NCI-H446 treated with DMSO at 0.1 percent for 48 hours (cell line): ENCODE measurements at places on chromosomes 12 and 14.

DNA sequence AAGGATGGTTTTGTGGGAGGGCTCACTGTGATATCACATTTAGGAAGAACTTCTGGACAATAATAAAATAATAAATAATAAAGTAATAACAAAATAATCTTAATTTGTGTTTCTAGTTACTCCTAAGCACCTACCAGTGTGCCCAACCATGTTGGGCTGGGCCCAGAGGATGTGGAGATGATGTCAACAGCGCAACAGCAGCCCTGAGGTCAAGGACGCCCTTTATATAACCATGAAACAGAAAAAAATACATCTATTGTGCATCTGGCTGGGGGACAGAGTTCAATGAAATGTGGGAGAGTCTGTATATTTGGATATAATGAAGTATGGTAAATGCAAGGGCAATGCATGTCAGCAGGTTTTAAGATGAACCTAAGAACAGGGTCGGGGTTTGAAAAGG lies 552.8 kb downstream of the VRK1 start:
- no peak for DNase-seq

GRCh38 chr12:63164911-63165310 lies 13.9 kb upstream of the AVPR1A start:
- no peak for DNase-seq

DNA sequence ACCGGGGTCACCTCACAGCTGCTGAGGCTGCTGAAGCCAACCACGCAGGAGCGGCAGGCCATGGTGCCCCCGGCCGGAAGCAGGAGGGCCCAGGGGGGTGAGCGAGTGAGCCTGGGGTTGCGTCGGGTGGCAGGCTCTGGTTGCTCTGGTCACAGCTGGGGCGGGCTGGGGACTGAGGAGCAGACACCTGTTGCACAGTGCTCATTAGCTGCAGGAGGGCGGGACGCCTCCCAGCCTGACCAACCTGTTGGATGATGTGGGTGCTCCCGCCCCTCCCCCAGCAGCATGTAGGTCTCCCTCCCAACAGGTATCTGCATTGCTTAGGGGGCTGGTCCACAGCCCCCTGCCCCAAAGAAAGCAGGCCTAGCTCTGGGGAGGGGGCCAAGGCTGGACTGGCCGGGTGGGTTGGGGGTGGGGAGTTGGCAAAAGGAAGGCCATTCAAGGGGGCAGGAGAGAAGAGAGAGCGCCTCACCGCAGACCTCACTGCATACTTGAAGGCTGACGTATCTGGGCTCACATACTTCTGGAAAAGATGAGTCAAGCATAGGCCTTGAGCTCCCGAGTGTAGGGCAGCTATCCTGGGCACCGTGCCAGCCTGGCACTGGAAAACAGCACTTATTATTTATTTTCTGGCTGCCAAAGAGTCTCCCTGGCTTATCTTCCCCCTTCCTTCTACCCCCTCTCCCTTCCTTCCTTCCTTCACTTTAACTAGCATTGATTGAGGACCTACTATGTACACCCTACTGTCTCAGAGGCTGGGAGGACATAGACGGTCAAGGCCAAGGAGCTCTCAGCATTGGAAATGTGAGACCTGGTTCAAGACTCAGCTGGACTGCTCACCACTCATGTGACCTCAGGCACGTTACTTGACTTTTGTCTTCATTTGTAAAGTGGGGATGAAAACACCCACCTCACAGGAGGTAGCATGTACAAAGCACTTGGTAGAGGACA lies at the start of gene KRT80:
TSS of gene KRT80 (minus strand) at position 174 of the 951 bp plus-strand sequence. CDS start at position 62, 112 bp downstream.
- peak; percentile 97 for DNase-seq

DNA sequence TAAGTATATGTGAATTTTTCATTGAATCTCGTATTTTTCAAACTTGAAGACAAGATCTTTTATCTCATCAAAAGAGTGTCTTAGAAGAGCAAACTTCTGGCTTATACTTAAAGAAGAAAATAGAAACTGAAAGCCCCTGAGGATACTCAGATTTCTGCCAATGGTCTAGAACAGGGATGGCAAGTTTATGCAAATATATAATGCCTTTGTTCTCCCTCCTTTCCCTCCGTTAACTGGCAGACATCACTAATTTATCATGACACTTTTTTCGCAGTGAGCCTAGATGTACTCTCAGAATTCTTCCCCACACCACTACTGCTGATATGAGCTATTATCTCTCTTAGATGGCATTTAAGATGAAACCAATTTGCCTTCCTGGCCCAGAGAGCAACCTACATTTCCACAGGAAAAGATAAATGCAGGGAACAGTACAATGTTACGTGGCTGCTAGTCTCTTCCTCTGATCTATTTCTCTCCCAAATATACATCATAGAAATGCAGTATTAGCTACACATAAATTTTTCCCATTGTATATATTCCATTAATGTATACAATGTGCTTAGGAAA lies 40.0 kb upstream of the DAAM1 start:
- no peak for DNase-seq

DNA sequence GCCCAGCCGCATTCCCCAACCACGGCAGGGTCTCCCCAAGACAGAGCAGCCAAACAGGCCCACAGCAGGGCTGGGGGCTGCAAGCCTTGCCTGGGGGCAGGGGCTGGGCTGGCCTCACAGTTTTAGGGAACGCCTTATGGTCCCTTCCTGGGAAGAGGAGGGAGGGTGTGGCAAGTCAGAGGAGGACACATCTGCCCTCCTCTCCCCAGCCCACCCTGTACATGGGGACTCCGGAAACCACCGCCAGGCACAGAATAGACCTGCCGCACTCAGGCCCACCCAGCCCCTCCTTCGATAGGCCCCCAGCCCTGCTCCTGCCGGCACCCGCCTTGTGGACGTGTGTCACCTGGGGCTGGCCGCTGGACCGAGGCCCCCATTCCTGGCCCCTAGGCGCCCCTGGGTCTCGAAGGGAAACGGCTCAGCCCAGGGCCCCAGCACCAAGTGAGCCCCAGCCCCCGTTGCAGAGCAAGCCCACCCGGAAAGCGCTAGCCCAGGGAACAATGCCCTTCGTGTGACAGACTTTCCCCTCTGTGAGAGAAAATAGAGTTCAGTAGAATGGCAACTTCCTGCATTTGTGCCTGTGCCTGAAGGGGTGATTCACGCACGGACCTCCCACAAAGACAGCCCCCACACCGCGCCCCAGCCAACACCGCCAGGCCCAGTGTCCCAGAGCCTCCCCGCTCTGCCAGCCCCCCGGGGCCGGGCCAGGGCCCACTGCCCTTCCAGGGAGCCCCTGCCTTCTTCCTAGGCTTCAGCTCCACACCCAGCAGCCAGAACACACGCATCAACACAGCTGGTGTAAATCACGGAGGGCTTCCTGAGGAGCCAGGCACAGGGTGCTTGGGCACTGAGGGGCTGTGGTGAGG lies 12.0 kb upstream of the NUDT14 start:
- DNase-seq, result no peak

- no peak for DNase-seq
These were observed 217.2 kb downstream of the NOVA1 start for GRCh38 chr14:26380637-26381036.

- no peak for DNase-seq
These were observed 102.5 kb downstream of the ZFP36L1 start for GRCh38 chr14:68690089-68690958.

GRCh38 chr12:96218989-96219678 lies 25.0 kb downstream of the ELK3 start:
- DNase-seq, result no peak

DNA sequence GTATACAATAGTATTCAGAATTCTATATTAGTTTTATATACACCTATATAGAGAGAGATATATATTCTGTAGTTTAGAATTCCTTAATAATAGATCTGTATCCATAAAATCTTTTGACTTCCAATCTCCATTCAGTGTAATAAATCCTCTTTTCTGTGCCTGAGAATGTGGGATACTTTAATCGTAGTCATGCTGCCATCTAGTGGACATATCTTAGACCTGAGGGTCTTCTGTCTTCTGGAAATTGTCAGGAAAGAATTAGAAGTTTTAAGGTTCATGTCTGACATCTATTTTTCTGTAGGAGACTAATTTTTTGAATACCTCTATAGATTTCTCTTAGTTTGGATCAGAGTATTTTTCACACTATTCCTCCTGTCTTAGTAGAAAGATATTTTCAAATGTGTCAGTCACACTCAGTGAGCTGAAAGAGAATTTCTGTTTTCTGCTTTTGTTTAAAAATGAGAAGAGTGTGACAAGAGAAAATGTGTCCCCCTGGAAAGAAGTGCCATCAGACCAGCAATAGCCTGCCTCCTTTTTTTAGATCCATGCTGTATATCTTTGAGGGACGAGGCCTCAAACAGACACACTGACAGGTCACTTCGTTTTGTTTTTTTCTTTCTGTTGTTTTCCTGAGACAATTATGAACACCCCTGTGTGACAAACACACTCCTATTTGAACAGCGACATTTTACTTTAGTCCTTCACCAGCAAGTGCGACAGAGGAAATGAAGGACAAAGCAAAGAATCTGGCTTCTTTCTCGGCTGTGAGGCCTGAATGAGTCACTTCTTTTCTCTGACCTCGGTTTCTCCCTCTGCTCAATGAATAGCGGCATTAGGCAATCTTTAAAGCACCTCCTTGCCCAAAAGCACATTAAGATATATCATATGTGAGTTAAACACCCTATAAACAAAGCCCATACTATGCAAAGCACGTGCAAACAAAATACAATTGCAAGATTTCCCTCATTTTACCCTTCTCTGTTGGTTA lies 96.3 kb downstream of the GALC start:
- peak; percentile 38 for DNase-seq

DNA sequence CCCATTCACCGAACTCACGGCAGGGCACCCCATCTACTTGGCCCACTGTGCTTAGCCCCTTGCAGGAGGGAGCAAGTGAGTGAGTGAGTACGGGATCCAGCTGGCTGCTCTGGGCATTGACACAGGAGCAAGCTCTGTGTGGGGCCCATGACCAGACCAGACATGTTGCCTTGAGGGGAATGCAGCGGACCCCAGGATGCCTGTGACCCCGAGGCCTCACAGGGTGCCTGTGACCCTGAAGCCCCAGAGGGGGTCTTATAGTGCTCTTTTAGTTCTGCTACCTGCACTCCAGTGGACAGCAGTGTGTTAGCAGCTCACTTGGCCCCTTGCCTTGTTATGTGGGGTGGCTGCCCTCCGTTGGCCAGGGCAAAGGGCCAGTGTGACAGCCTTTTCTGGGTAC lies 255.8 kb downstream of the ETNK1 start:
- DNase-seq, result no peak

DNA sequence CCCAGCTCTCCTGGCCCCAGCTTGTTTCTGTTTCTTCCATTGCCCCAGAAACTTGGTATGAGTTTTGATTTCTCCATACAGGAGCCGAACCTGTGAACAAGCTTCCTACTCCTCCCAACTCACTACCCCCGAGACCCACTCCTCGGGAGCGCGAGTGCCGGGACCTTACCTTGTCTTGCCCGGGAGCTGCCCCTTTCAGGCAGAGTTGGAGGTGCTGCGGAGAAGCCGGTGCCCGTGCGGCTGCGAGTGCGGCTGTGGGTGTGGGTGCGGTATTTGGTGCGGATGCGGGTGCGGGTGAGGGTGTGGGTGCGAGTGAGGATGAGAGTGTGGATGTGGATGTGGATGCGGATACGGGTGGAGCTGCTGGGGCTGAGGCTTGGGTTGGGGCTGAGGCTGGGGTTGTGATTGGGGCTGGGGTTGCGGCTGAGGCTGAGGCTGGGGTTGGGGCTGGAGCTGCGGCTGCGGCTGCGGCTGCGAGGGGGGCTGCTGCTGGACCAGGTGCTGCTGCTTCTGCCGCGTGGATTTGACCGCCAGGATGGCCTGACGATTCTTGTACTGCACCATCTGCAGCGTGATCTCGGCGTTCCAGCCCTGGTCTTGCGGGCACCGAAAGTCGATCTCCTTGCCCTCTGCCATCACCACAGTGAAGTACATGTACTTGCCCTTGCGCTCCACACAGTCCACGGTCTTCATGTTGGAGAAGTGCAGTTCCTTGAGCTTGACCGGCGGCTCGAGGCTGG lies 1.1 kb downstream of the PHLDA1 start:
- no peak for DNase-seq

DNA sequence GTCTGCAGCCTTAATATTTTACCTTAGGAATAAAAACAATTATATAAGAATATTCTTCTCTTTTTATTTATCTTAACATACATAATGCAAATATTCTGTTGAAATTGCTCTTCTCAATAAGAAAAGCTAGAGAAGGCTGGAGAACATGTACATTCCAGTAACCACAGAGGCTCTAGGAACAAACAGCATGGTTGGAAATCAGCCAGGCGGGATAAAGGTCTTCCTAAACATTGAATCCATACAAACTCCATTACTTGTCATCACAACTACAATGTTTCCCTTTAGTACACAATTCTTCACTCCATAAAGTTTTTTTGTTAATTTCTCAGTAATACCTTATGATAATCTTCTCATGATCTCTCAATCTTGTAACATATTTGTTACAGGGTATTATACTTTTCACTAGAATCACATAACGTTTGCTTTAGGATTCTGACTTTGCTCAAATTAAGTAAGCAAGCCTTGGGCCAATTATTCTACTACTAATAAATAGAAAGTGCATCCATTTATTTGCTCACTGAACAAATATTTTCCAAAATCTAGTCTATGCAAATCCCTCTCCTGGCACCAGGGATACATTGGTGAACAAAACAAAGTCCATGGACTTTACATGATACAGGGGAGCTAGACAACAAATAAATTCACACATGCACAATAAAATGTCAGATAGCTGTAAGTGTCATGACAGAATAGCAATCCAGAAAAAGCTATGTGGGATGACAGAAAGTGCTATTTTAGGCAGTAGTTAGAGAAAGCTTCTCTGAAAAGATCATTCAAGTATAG lies 237.5 kb upstream of the TMTC1 start:
- no peak for DNase-seq

DNA sequence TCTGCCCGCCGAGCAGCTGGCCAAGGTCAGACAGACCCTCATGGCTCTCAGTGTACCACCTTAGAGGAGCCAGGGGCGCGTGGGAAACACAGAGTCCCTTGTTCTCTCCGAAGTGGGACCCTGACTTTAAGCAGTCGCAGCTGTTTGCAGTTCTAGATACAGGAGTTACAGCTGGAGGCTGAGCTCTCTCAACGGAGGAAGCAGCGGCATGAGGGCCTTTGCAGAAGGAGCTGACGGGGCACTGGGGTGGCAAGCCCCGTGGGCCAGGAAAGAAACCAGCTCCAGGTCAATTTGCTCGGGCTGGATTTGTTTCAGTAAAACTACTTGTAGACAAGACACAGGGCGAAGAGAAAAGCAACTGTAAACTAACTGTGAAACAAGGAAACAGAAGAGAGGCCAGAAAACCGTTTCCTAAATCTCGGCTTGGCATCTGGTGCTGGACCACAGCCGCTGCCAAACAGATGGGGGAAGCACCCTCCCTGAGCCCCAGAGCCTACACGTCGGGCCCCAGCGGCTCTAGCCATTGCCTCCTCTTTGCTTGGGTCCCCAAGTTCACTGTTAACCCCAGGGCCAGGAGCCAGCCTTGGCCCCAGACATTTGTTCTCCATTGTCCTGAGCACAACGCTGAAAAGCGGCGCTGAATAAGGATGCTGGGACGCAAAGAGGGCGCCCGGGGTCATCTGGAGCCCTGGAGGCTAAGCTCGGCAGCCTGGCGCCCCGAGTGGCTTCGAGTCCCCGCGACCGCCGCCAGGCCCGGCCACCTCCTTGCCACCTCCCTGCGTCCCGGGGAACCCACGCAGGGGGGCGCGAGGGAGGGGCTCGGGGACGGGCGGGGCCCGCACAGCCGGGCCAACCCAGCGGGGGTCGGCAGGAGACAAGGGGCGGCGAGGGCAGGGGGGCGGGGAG lies 914 bp upstream of the PACS2 start:
- peak; percentile 45 for DNase-seq

- no peak for DNase-seq
These were observed 15.8 kb upstream of the RASSF8 start for GRCh38 chr12:25942709-25943108.

GRCh38 chr14:86766469-86766868 lies 1226.5 kb downstream of the GALC start:
- DNase-seq, result peak; percentile 29

- peak; percentile 52 for DNase-seq
These were observed at the start of gene EEF1AKMT3 for GRCh38 chr12:57772429-57773322. EEF1AKMT3 (plus strand) TSS chr12:57772614; CDS start chr12:57772725, 111 bp downstream.

- DNase-seq, result no peak
These were observed 204.7 kb downstream of the BCL11B start for GRCh38 chr14:99067141-99067920.
